ENCODE measurements at places on chromosomes 2 and 18.

GRCh38 chr18:13579874-13580273 lies 146.5 kb downstream of the FAM210A start:
- DNase-seq = no peak

- DNase-seq = no peak
Observed at GRCh38 chr18:63317556-63317946, 2.0 kb downstream of the BCL2 start.

- DNase-seq = no peak
Observed at GRCh38 chr2:50895041-50895440, 136.9 kb downstream of the NRXN1 start.

GRCh38 chr18:28003451-28003850 lies 173.5 kb downstream of the CDH2 start:
- DNase-seq = no peak

DNA sequence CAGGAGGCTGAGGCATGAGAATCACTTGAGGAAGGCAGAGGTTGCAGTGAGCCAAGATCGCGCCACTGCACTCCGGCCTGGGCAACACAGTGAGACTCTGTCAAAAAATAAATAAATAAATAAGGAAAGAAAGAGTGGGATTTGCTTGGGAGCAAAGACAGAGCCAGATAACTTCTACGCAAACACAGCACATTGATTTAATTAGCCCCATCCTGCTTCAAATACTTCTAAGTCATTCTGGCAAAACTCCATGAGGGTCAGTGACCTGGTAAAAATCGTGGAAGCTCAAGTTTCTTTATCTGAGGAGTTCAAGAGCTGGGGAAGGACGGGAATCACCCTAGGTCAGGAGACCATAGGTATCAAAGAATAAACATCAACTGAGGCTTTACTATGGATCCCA lies 70.6 kb upstream of the TCF7L1 start:
- DNase-seq = no peak

DNA sequence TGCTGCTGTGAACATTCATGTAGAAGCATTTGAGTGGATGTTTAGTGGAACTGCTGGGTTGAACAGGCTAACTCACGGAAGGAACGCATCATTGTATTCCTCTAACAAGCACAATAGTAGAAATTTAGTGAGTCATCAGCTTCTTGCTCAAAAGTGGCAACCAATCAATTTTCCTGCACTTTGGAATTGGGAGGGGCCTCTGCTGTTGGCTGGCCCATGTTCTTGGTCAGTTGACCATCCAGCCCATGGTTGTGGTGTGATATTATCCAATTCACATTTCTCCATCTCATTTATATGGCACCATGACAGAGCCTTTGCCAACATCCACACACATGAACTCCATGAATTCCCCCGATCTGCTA lies 95.0 kb downstream of the TNFRSF11A start:
- DNase-seq = no peak

- DNase-seq = no peak
Observed at GRCh38 chr2:23366720-23367119, 18.3 kb upstream of the KLHL29 start.

GRCh38 chr18:51255693-51256092 lies 58.2 kb upstream of the MEX3C start:
- no peak for DNase-seq

GRCh38 chr2:64847930-64848329 lies 141.3 kb upstream of the SLC1A4 start:
- DNase-seq = no peak

DNA sequence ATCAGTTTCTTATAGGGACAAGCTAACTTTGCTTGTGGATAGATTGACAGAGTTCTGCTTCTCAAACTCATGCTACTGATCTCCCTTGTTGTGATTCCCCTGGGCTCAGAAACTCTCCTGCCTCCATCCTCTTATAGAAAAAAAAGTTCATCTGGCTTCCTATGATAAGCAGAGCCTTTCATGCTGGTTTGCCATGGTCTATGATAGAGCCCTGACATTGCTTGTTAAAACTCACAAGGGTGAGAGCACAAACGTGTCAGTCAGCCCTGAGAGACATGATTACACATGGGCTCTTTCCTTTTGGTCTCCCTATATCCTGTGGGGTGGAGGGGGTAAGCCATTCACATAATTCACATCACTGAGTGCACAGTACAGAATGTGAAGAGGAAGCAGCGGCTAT lies 121.8 kb downstream of the TDRD15 start:
- DNase-seq = no peak

DNA sequence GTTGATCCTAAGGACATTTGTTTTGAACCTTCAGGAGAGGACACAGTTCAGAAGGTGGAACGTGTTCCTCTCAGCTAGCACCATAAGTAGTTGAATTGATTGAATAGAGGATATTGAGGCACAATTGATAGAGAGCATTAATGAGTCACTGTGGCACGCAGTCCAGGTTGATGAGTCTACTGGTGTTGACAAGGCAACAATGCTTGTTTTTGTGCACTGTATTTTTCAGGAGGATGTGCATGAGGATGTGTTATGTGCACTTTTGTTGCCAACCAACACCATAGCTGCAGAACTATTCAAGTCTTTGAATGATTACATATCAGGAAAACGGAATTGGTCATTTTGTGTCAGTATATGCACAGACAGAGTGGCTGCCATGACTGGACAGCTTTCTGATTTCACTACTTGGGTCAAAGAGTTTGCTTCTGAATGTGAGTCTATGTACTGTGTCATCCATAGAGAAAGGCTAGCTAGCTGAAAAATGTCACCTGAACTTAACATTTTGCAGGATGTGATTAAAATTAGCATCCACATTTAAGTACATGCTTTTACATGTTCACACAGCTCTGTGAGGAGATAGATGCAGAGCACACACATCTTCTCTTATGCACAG lies 140.1 kb upstream of the B3GNT2 start:
- DNase-seq = peak; percentile 48

- DNase-seq = no peak
Observed at GRCh38 chr2:241321886-241322285, 6.2 kb downstream of the SEPTIN2 start.

DNA sequence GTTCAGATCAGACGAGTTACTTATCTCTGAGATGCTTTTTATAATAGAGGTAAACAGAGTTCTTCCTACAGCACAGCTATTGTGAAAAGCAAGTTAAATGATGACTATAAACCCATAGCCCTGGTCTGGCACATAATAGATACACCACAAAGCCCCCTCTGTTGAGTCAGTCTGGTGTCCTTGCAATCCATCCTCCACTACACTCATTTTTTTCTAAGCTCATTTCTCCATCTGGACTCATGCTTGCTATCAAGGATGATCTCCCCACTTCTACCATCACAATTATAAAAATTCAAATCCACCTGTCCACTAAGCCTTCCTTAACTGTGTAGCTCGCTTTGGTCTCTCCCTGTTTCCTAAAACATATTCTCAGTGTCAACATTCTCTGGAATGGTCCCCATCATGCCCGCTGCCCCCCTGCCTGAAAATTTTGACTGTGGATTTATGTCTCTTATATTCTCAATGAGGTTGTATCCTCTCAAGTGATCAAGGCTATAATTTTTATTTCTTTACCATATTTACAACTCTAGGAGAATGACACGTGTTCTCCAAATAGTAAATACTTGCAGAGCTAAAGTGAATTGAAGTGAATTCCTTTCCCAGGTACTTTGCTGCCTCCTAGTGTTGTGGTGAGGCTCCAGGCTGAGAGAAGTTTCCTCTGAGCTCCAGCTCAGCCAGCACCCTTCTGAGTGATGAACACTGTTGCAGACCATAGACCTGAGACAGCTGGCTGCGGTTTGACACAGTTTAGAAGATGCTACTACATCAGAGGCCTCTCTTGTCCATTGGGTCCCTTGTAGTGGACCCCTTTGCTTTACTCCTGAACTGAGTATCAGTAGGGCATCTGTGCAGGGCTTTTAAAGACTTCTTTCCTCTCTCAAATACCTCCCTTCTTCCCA lies 108.7 kb downstream of the DPP10 start:
- no peak for DNase-seq

GRCh38 chr18:77140439-77141109 lies 8.0 kb upstream of the MBP start:
- no peak for DNase-seq

DNA sequence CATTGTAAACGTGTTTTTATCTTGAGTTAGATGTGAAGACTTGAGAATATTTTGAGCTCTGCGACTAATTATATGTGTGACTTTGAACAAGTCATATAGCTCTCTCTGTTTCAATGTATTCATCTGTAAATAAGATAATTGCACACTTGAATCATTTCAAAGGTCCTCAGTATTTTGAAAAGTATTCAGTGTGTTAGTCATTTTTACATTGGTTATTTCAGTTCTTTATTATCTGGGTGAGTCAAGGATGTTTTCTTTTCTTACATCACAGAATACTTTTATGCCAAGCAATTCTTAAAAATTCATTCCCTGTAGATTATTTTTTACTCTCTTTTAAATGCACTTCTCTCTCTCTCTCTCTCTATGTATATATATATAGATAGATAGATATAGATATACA lies 1098.0 kb upstream of the ZEB2 start:
- no peak for DNase-seq

GRCh38 chr2:173684896-173685459 lies 280.2 kb downstream of the SP3 start:
- DNase-seq = no peak

GRCh38 chr18:23580677-23581367 lies 5.5 kb downstream of the NPC1 start:
- no peak for DNase-seq

DNA sequence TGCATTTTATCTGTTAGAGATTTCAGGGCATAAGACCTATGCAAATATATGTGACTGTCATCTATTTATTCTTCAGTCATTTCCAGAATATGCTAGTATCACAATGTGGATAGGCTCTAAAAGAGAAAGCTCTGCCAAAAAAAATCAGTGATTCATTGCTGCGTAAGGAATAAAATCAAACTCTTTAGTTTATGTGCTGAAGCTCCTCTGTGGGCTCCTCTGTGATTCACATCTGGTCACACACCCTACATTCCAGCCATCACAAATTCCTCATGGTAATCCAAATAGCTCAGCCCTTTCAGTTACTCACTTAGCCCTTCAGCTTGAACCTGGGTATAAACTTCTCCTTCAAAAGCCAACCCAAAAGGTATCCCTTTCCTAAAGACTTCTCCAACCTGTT lies 21.4 kb downstream of the DLGAP1 start:
- DNase-seq = no peak

DNA sequence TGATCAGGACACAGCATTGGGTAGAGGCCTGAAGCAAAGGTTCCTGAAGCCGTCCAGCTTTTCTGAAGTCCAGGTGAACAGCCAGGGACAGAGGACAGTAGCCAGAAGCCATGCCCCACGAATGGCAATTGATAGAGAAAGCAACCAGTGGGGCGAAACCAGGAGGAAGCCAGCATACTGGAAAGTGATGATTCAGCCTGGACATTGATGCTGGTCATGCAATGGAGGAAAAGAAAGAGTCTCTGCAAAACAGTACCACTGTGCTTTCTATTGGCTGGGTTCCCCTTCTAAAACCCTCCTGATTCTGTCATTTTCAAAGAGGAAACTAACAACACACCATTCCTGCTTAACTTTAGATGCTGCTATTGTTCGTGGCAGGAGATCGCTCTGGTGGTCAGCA lies 221.4 kb upstream of the EPAS1 start:
- no peak for DNase-seq

DNA sequence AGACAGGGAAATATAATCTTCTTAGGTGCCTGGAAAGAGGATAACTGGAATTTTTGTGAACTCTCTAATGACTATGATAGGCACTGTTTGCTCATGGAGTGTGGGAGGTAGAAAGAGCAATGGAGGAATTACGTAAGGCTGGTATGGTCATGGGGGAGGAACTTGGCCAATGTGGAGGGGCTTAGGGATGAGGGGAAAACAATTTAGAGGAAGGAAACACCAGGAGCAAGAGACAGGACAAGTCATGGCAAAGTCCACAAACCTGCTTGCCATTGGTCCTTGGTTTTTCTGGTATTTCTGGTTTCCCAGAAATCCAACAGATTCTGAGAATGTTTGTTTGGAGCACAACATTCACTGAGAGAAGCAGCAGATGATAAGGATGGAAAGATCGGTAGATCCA lies 274.2 kb downstream of the DYSF start:
- no peak for DNase-seq

GRCh38 chr2:176873403-176873802 lies 339.2 kb upstream of the HNRNPA3 start:
- DNase-seq = no peak

Measured in T-helper 2 cell (primary cell).